ENCODE measurements at places on chromosomes 13 and 19. TPM values are rescaled to one million over a fixed set of nuclear protein-coding genes. Genes with fewer than 3 reads are reported as not detected.

RNF225 gene
- total RNA-seq, result 0.37 TPM

ARL11 gene
- not detected for total RNA-seq

RNF113B gene
- not detected for total RNA-seq

CYP2F1 gene
- not detected for total RNA-seq

PCDH8 gene
- total RNA-seq, result not detected

WDR88 gene
- not detected for total RNA-seq

SOX21 gene
- total RNA-seq, result not detected

IRGC gene
- not detected for total RNA-seq

ATP4A gene
- total RNA-seq, result not detected

SLC25A41 gene
- total RNA-seq, result not detected

HRC gene
- not detected for total RNA-seq

MEDAG gene
- total RNA-seq, result 22.1 TPM

GFY gene
- total RNA-seq, result not detected

ZNF625 gene
- 5.9 TPM for total RNA-seq

URAD gene
- total RNA-seq, result not detected

IGFL3 gene
- not detected for total RNA-seq

ZNF221 gene
- 6.1 TPM for total RNA-seq

TMEM59L gene
- under 0.01 TPM for total RNA-seq

KLK14 gene
- total RNA-seq, result not detected

C13orf42 gene
- not detected for total RNA-seq

NCAN gene
- under 0.01 TPM for total RNA-seq

SLC10A2 gene
- not detected for total RNA-seq

Measured in subcutaneous preadipocyte (primary cell).